Mucosa of descending colon (tissue), 3 donors: ENCODE measurements at places on chromosomes 6 and 20. TPM values are rescaled to one million over a fixed set of nuclear protein-coding genes. Genes with fewer than 3 reads are reported as not detected.
A peak's percentile ranks its signal among the peaks of the same experiment; 100 is the strongest.

The EPPIN gene
- not detected for total RNA-seq

The JPH2 gene
- total RNA-seq: 2.3 TPM

GRCh38 chr20:43983359-43983758 is 68.7 kb downstream of the TOX2 start:
- peak; percentile 80 for DNase-seq

DNA sequence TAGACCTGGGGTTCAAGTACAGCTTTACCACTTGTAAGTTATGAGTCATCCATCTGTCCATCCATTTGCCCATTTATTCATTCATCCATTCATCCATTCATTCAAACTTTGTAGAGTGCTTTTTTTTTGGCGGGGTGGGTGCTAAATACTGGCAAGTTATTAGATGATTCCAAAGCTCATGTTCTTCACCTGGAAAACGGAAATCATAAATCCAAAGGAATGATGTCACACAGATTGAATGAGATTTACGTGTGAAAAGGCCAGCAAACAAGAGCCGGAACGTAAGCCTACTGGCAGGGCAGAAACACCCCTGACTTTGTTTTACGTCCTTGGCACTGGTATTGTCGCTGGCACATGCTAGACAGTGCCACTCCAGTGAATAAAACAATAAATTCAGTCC is 480.9 kb upstream of the CHD6 start:
- DNase-seq: no peak

- DNase-seq: no peak
Measured at GRCh38 chr20:47349365-47350180, 6.9 kb downstream of the ZMYND8 start.
